ENCODE measurements at places on chromosomes 1 and 21.

- DNase-seq = no peak
Observed at GRCh38 chr1:219687779-219688178, 74.9 kb upstream of the ZC3H11B start.

- DNase-seq = no peak
Observed at GRCh38 chr1:213049232-213049631, 1.8 kb upstream of the RPS6KC1 start.

DNA sequence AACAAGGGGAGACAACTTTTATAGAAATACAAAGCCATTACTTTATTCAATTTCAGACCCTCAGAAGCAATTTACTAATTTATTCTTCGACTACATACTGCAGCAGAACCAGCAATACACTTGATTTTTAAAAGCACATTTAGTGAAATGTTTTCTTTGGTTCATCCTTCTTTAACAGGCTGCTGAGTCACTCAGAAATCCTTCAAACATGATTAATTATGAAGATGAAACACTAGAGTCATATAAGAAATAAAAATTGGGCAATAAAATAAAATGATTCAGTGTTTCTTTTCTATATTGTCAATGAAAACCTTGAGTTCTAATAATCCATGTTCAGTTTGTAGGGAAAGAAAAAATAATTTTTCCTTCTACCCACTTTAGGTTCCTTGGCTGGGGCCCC lies 47.0 kb downstream of the CHML start:
- DNase-seq = no peak

GRCh38 chr21:14886001-14886400 lies 178.8 kb downstream of the NRIP1 start:
- no peak for DNase-seq

GRCh38 chr1:24199291-24199900 lies 12.3 kb upstream of the IFNLR1 start:
- DNase-seq = peak; percentile 34

- no peak for DNase-seq
Observed at GRCh38 chr21:45351526-45352275, 53.3 kb upstream of the COL18A1 start.

DNA sequence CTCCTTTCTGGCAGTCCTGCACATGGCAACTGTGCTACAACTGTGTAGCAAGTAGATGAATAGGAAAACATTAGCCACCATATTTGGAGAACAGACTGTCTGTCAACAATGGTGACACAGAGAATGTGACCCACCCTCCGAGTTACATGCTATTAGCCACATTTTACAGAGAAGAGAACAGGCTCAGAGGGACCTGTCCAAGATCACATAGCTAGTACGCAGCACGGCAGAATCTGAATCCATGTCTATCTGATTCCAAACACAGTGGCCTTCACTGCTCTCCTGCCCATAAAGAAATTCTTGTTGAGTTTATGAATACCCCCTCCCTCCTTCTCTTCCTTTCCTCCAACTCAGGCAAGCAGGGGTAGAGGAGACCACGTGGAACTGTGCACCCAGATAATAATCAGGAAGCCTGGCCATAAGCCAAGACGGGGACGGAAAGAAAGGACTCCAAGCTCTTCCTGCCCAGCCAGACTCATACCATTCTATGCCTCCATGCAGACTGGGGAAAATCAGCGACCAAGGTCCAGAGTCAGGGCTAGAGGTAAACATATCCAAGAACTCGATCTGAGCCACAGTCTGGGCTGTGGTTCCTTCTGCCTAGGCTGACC lies 78.8 kb downstream of the TRABD2B start:
- DNase-seq = no peak

DNA sequence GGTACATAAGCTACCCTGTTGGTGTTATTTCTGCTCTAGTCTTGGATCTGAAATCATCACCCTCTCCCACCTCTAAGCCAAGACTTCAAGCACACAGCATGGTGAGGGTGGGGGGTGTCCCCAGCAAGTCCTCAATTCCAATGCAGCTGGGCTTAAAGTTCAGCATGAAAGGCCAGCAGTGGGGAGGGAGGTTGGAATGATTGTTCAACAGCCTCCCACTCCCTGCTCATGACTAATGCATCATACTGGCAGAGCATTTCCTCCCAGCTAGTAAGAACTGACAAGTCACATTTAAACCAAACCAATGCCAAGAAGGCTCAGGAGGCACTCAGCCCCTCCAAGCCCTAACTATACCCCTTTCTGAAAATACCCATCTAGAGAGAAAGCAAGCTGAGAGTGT lies 50.1 kb downstream of the TIAM1 start:
- DNase-seq = no peak

- DNase-seq = no peak
Observed at GRCh38 chr1:58941471-58942289, 157.8 kb upstream of the JUN start.

GRCh38 chr21:29453511-29453910 lies 154.8 kb downstream of the BACH1 start:
- DNase-seq = no peak

DNA sequence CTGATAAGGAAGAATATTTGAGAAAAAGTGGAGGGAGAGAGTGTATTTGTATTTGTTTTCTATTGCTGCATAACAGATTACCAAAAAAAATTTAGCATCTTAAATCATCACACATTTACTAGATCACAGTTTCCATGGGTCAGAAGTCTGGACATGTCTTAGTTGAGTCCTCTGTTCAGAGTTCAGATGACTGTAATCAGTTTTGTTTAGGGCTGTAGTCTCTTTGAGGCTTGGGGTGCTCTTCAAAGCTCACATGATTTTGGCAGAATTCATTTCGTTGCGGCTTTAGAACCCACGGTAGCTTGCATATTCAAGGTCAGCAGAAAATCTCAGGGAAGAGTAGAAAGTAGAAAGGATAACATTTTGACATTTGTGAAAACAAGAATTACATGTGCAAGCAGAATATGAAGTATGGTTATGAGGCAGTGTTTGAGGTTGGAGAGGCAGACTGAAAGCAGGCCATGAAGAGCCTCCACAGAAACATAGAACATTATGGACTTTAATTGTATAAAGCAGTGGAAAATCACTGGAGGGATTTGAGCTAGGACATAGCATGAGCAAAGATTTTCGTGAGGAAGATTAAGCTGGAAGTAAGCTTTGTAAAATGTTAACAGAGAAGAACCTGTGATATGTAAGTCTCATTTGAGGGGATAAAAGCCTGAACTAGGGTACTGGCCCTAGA lies 110.6 kb upstream of the GPR52 start:
- DNase-seq = no peak

GRCh38 chr1:173870252-173871075 lies 2.3 kb downstream of the ZBTB37 start:
- peak; percentile 46 for DNase-seq

- no peak for DNase-seq
Observed at GRCh38 chr1:26535201-26535600, 5.6 kb downstream of the RPS6KA1 start.

DNA sequence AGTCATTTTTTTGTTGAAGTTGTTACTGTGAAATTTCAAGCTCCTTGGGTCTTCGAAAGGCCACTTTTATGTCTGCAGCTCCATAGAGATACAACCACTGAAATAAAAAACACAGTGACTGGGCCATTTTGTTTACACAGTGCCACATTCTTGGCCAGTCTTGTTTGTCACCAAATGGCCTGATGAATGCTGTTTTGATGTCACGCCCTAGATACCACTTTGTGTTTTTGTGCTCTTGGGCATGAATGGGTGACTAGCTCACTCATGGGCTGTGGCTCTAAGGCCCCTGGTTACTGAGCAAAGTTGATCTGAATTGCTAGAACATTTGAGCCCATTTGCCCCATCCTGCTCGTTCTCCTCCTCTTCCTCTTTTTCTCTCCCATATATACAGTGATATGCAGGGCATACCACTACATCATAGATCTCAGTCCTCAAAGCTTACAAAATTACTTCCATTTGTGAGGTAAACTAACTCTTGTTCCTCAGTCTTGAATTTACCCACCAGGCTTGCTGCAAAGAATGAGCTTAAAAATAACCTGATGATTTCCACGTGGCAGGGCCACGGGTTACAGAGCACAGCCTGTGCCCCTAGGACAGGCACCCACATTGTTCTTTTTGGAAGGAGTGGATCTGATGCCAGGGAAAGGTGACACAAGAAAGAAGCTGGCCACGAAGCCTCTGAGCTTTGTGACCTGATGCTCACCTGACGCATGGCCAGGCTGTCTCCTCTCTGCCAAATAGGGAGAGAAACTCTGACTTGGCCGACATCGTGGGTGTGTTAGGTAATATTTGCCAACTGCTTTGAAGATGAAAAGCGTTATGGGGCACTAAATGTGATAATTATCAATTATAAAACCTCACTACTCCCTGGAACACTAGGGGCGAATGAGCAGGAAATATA lies 92.4 kb downstream of the RUNX1 start:
- DNase-seq = no peak

GRCh38 chr1:208709981-208710380 lies 465.8 kb upstream of the PLXNA2 start:
- no peak for DNase-seq

DNA sequence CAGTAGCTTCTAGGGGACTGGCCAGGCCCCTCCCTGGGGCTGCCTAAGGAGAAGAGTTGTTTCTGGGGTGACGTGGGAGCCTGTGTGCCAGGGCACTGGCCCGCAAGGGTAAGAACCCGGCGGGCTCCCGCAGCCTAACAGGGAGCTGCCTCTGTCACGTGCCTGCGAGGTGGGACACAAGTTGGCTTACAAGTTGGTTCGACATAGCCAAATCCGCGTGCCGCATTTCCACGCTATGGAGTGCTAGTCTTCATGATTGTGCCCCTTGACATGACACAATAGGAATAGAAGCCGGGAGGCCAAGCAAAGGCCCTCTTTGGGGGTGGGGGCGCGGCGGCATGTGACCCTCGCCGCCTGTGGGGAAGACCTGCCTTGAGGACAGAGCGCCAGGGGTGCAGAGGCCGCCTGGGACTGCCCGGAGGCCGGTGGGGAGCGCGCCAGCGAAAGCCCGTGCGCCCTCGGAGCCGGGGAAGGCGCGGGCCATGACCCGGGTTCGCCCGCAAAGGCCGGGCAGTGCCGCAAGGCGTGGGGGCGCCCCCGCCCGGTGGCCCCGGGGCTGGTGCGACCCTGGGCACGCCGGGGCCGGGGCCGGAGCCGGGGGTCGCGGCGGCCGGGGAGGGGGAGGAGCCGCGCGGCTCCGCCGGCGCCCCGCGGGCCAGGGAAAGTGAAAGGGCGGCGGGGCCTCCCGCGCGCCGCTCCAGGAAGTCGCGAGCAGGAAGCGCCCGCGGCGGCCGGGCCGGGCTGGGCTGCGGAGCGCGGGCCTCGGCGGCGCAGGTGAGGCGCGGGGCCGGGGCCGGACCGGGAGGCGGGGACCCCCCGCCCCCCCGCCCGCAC lies at the start of gene SLC37A1:
Gene SLC37A1, plus strand, starts transcription at position 702 of the 834 bp plus-strand sequence. CDS start 4,603 bp downstream, outside the sequence.
- peak; percentile 28 for DNase-seq

GRCh38 chr21:35503671-35504070 lies 454.6 kb upstream of the RUNX1 start:
- peak; percentile 91 for DNase-seq

DNA sequence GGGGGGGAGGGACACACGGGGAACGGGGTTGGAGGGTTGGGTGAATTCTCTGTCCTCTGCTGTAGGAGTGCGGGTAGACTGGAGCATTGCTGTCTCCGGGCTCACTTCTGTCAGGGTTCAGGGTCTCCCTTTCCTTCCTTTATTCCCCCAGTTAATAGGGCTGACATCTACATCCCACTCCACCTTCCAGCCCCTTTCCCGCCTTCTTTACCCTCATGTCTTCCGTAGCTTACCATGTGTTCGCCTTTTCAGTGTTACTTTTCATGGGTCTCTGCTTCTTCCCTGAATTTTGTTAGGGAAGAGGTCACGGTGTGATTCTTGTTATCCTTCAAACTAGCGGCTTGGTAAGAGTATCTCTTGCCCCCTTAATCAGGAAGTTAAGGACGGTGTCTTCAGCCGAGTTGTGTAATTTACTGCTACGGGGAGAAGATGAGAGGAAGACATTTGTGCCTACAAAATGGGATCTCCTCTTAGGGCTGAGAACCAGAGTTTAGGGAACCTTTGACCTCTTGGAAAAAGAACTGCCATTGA lies 917 bp downstream of the RAP1A start:
- peak; percentile 24 for DNase-seq

DNA sequence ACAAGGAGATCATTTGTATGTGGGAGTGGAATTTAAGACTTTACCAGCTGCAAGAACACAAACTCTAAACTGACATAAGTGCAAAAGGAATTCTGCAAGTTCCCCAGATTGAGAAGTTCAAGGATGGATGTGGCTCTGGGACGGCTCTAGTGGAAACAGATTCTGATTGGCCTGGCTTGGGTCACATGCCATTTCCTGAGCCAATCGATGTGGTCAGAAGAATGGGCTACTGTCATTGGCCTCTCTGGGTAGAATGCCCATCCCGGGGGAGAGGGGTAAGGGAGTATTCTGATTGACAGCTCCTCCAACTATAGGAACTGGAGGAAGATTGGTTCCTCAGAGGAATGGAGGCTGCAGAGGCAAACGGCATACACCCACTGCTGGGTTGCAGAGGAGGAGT lies 6.0 kb upstream of the IFNLR1 start:
- DNase-seq = no peak

- DNase-seq = no peak
Observed at GRCh38 chr1:109712321-109712864, 342 bp downstream of the GSTM5 start.

GRCh38 chr1:110234691-110235090 lies 24.6 kb downstream of the KCNC4 start:
- DNase-seq = no peak

DNA sequence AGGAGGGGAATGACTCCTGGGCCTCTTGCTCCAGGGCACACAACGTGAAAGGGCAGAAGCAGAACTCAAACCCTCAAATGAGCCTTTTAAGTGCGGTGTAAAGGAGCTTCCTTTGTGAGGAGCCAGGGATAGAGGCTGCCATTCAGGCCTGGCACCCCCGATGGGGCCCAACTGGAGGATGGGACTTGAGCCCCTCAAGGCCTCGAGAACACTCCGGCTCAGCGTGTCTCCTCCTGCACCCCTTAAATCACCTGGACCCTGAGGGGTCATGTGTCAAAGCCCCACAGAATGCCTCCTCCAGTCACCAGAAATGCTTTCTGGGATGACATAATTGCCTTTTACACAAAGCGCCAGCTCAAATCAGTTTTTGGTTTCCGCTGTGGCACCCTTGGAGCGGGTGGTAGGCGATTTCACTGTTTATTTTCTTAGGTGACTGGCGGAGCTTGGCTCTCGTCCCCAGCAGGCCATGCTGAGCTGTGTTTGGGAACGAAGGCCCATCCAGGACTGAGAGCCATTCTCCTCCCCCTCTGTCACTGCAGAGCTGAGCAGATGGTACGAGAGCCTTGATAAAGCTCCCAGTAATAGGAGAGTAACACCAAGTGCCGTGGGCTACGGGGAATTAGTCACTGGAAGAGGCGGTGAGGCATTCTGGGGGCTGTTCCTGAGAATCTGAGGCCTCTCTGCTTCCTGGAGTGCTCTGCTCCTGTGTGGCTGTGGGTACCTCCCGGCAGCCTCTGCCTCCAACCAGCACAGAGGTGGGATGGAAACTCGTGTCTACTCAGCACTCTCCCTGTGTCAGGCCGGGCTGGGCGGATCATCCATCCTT lies 163.0 kb downstream of the GRIK3 start:
- no peak for DNase-seq

DNA sequence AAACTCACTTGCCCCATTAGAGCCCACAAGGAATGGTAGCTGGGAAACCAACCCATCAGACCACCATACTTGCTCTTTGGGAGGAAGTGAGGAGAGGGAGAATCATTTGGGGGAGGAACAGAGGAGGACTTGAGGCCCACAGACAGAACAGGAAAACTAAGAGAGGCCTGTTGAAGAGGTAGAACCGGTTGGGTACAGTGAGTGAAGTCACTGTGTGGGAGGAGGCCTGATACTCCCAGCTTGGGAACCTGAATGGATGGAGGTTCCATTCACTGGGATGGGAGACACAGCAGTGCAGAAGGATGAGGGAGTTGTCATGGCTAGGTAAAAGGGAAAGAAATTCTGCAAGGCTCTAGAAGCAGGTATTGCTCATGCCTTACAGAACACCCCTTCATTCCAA lies 63.4 kb upstream of the PSEN2 start:
- DNase-seq = no peak

- no peak for DNase-seq
Observed at GRCh38 chr1:29550119-29550841, 314.0 kb downstream of the PTPRU start.
